ENCODE measurements at places on chromosomes 11 and 22.

GRCh38 chr11:114163830-114164401 is 104.4 kb downstream of the ZBTB16 start:
- DNase-seq, result no peak

DNA sequence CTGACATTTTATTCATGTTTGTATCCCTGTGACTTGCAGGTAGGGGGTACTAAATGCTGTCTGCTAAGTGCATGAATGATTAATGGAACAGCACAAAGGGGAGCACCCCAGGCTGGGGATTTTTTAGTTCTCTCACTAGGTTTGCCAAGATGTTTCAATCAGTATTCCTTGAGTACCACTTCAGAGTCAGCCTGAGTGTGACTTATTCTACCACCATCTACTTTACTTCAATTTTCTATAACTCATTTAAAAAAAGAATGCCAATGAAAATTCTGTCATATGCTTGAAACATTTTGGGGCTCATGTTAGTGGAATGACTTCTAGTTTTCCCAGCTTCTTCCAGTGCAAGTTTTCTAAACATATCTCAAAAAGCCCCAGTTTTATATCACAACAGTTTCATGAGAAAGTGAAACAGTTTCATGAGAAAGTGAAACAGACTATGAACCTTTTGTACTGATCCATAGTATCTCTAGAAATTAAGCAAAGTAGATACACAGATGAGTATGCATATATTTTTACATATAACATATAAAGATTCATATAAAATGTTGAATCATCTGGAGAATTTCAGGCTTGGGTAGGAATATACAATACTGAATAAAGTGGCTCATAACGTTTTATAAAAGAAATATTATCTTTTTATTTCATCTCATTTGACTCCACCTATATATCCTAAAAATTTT is 252.4 kb downstream of the GRM5 start:
- no peak for DNase-seq

- DNase-seq, result no peak
Measured at GRCh38 chr11:116509551-116509950, 263.2 kb downstream of the BUD13 start.

- DNase-seq, result no peak
Measured at GRCh38 chr22:36946421-36947158, 33.2 kb downstream of the CSF2RB start.

- peak; percentile 25 for DNase-seq
Measured at GRCh38 chr11:35579557-35580396, 38.5 kb upstream of the FJX1 start.

GRCh38 chr22:29606320-29606719 is 2.9 kb downstream of the NF2 start:
- DNase-seq, result no peak

DNA sequence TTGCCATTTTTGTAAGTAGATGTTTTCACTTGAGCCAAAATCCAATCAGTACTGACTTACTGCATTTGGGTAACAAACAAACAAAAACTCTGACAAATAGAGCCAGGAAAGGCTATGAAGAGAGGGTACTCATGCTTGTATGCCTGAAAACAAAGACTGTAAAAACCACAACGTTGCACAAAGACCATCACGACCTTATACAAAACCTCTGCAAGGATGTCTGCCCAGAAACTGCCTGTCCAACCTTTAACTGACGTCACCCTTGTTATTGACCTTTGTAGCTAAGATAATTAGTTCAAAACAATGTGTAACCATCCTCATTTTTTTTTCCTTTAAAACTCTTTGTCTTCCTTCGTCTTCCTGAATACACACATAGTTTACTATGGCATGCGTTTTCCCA is 804 bp upstream of the CREBZF start:
- DNase-seq, result no peak

GRCh38 chr22:40982482-40983385 is 31.6 kb downstream of the RBX1 start:
- no peak for DNase-seq

GRCh38 chr11:132051704-132052103 is 681.3 kb downstream of the NTM start:
- no peak for DNase-seq

DNA sequence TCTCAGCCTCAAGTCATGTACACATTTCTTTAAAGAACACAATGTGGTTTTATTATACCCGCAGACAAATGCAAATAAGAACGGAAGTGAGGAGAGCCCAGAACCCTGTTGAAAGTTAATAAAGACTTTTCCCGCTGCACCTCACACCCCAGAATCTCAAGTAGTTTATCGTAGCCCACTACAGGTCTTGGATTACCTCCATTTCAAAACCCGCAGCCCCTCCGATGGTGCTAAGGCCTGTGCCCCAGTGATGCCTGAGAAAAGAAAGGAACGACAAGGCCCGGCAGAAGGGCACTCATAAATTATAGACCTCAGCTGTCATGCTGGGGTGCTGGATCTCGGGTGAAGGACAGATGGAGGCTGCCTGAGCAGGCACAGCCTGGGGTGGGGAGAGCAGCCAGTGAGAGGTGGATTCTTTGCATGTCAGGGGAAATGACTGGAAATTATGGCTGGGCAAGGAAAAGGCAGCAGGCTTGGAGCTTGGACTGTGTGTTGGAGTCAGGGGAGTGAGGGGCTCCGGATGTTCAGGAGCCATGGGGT is 354.1 kb downstream of the NTM start:
- no peak for DNase-seq

- DNase-seq, result no peak
Measured at GRCh38 chr11:70528046-70528793, 129.9 kb downstream of the CTTN start.

GRCh38 chr11:68542617-68543016 is 82.1 kb downstream of the PPP6R3 start:
- peak; percentile 17 for DNase-seq

- no peak for DNase-seq
Measured at GRCh38 chr11:65565624-65566453, 4.4 kb upstream of the ZNRD2 start.

DNA sequence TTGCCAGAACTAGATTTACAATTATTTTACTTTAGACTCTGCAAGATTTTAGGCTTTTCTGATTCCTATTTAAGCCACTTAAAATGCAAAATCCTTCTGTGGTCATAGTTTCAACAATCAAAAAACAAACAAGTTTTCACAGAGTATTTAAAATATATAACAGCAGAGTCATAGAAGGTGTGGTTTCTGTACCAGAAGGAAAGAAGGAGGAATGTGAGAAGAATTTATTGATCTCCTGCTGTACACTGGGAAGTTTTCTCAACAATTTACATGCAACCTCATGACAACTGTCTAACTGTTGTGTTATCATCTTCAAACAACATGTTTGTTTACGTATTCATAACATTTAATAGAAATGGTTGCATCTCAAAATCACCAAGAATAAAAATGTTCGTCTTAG is 102.3 kb upstream of the CEP126 start:
- no peak for DNase-seq

DNA sequence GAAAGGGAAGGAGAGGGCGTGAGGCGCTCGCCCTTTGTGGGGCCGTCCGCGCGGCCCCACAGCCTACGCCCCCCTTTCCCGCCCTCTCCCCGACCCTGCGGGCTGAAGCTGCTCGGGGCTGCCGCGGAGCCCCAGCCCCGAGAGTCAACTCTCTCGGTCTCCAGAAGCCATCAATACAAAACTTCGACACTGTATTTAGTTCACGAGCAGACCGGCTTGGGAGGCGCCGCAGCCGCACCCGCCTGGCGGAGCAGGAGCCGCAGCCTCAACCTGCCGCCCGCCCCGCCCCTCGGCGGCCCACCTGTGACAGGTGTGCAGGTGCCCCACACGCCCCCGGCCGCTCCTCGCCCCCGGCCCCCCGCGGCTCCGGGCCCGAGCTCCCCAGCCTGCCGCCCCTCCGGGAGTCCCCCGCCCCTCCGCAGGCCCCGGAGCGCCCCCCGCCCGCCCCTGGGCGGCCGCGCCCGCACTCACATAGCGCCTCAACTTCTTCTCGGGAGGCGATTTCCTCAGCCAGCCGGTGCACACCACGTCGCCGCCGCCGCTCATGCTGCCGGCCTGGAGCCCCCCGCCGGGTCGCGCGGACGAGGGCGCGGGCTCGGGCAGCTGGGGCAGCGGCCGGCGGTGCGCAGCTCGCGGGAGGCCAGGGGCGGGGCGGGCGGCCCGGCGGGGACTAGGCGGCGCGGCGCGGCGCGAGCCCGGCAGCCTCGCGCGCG is at the start of gene GAB2:
Gene GAB2 (minus strand): TSS at position 646 of the 713 bp plus-strand sequence. CDS start 100 bp downstream, at position 546.
- DNase-seq, result no peak

DNA sequence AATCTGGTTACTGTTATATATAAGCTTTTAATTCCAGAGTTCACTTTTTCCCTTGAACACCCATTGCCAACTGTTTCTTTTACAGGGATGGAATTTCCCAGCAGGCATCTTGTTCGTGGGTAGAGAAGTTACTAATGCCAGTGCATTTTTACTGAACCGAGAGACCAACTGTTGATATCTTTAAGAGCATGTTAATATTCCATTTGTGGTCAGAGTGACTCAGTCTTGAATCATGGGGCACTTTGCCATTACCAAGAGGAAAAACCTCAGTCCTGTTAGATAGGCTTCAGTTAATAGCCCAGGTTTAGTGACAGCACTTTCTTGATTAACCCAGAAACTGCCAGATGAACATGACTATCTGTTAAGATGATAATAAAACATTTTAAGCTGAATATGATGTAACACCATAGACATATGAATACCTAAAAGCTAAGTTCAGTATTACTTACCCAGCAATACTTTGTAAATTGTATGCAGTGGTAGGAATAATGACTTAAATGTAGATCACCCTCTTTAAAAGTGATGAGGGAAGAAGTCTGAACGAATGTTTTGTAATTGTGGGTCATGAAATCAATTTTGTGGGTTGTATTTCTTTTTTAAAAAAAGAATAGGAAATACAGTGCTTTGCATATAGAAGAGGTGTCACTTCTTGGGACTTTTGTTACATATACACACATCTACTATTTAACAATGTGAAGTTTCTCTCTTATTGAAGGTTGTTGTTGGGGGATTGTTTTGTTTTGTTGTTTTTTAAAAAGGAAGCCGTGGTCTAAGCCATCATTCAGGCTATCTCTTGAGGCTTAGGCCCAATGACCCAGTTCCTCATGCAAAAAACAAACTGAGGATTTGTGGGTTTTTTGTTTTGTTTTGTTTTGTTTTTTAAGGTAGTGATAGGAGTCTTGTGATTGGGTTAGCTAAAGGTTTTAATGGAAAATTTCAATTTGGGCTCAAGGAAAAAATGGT is 79.2 kb upstream of the GRIK4 start:
- peak; percentile 71 for DNase-seq

GRCh38 chr11:72343006-72343756 is 91.2 kb downstream of the CLPB start:
- DNase-seq, result no peak

DNA sequence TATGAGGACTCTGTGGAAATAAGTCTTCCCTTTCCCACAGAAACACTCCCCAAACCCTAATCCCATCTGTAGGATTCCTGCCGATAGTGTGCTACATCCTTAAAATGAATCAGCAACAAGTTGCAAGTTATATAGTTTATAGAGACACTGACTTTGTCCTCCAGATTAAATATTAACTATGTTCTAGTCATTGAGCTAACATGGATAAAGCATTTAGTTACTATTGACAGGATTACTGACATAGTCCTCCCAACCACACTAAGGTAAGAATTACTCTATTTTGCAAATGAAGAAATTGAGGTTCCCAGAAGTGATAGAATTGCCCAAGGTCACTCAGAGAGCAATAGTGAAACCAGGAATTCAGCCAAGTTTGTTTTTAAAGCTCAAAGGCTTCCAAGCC is 1.9 kb downstream of the OR52M1 start:
- no peak for DNase-seq

DNA sequence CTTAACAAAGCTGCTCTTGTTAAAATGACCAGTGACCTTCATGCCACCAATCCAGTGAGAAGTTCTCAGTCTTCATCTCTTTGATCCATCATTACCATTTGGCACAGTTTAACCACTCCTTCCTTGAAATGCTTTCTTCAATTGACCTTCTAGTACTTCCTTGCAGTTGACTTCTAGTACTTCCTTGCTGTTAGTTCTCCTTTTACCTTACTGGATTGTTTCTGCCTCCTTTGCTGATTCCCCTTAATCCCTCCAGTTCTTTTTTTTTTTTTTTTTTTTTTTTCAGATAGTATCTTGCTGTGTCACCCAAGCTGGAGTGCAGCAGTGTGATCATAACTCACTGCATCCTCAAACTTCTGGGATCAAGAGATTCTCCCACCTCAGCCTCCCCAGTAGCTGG is 66.0 kb upstream of the HORMAD2 start:
- no peak for DNase-seq

GRCh38 chr11:11502263-11502861 is 119.4 kb downstream of the GALNT18 start:
- no peak for DNase-seq

DNA sequence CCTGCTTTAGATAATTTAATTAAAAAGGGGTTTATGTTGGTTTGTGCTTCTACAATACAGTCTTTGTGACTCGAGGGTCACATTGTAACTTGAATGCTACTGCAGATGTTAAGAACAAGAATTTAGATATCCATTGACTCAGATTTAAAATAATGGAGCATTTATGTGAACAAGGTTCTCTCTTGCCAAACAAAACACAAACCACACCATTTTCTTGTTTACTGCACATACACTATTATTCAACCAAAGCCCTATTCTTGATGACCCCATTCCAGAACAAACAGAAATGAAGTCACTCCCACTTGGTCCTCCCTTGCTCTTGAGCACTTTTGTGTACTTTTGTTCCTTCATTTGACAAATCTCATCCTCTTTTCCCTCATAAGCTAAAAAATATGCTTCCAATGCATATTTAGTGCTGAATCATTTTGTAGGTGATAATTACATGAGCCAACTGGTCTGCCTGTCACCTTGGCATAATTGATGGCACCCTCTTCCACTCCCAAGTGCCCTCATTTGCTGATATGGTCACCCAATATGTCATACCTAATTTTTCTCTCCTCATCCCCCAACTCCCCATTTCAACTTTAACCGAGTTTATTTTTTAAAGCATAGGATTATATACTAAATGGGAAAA is 2.8 kb downstream of the C11orf71 start:
- no peak for DNase-seq
